Activated CD4-positive, alpha-beta T cell treated with anti-CD3 and anti-CD28 coated beads, Interleukin-2, amount 50 U/mL, for 16 hours (primary cell): ENCODE measurements at places on chromosomes 2 and 18.

GRCh38 chr2:37766106-37766505, 94.7 kb upstream of the CDC42EP3 start:
- DNase-seq, result no peak

DNA sequence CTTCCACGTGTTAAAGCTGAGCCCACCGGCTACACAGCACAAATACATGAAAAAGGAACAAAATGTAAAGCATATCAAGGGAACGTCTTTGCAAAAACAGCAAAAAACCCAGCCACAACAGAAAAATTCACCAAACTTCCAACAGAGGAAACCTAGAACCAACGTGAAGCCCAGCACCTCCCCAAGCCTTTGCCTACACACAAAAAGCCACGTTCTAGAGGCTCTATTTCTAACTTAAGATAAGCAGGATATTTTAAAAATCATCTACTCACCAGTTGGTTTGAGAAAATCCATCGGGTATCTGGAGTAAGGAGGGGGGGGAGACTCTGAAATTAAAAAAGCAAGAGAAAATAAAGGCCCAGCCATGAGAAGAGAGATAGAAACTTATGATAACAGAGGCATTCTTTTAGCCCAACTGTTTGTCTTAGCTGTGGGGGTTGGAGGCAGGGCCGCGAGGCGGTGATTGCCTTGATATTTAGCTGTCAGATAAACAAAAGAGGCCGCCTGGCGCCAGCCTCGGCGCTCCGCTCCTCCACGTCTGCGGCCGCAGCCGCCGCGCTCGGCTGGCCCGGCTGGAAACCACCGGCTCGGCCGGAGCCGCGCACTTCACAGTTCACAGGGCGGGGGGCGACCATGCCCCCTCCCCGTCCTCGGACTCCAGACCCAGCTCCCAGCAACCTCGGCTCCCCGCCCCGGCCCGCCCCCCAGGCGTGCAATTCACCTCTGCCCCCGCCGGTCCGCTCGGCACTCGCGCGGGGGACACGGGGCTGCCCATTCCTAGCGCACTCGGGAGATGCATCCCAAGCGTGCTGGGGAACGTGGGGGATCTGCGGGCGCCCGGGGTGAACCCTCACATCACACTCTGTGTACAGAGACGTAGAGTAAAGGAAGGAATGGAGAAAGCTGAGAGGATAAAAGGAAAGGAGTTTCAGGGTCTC, 2.4 kb downstream of the SMAD7 start:
- peak; percentile 37 for DNase-seq

DNA sequence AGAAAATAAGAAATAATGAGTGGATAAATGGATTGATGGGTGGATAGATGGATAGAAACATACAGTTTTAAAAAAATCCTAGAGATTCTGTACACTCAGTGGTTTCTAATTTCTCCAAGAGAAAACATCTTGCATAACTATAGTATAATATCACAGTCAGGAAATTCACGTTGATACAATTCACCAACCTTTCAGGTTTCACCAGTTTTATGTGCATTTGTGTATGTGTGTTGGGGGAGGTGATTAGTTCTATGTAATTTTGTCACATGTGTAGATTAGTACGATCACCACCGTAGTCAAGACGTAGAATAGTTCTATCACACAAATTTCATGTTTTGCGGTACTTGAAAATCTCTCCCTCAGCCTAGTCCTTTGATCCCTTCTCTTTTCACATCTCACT, 288.2 kb upstream of the LRATD1 start:
- DNase-seq, result no peak

DNA sequence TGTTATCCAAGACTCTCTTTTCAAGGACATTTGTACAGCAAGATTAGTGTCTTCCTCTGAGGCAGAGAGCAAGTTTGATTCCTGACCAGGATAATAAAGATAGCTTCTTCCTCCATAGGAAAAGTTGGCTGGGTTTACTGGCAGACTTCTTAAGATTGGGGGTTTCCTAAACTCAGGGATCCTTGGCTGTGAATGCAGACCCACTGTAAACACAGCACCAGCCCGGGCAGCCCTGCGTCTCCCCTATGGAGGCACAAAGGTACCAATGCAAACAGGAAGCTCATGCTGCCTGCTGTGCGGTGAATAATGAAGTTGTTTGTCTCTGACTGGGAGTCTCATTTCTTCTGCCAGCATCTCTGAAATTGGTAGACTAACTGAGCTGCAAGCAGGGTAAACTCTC, 96.2 kb upstream of the ARHGAP28 start:
- no peak for DNase-seq

DNA sequence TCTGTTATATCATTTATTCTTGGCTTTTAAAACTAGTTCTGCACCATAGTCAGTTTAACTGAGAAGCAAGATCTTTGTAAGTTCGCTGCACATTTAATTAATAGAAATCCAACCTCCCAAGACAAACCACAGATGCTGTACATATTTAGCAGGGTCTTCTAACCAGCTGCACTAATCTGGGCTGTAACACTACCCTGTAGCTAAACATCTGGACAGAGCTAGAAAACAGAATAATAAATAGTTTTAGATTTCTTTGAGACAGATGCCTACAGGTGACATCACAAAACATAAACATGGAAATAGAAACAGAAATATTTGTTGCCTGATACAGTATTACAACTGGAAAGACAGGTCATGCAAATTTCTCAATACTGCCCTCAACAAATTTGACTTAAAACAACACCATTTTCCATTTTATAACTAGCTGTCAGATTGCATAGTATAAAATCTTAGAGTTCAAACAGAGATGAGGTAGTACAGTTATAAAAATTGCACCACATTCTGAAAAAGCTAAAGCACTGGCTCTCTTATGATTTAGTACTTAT, 315.1 kb downstream of the NR4A2 start:
- DNase-seq, result no peak

GRCh38 chr18:57668021-57668420, 46.4 kb upstream of the NARS1 start:
- no peak for DNase-seq

GRCh38 chr2:238518172-238518820, 91.6 kb downstream of the ASB1 start:
- no peak for DNase-seq

DNA sequence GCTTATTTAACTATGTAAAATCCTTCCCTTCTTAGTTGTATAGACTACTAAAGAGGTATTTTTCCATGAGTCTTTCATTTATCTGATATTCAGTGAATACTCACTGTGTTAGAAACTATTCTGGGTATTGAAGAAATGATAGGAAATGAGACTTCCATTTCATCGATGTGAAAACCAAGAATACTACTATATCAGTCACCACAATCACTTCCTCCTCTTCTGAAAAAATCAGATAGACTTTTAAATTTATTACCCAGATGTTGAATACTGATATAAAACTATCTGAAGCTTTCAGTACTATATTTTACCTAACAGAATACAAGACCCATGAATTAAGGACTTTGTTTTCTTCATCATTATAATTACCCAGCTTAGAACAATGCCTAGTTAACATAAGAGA, 1801.1 kb upstream of the CELF4 start:
- DNase-seq, result no peak

GRCh38 chr18:73214970-73215369, 347.2 kb upstream of the NETO1 start:
- no peak for DNase-seq

GRCh38 chr18:48896875-48897511, 53.8 kb downstream of the SMAD7 start:
- no peak for DNase-seq

GRCh38 chr2:158667586-158667985, 127.5 kb upstream of the DAPL1 start:
- no peak for DNase-seq

DNA sequence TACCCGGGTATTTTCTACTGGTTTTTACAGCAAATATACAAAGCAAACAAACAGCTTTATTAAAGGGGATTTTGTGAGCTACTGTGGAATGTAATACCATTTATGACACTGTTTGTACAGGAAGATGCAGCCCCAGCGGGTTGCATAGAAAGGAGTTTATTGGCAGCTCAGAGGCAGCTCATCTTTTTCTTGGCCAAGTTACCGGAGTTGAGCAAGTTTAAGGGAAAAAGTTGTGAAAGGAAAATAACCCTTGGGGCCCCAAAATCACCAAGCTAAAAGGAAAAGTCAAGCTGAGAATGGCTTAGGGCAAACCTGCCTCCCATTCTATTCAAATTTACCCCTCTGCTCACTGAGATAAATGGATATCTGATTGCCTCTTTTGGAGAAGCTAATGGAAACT, 60.8 kb downstream of the MOB4 start:
- no peak for DNase-seq

- no peak for DNase-seq
Observed at GRCh38 chr2:20179755-20180594, 45.0 kb downstream of the SDC1 start.

GRCh38 chr2:218863021-218863520, 3.5 kb downstream of the WNT6 start:
- DNase-seq, result no peak

DNA sequence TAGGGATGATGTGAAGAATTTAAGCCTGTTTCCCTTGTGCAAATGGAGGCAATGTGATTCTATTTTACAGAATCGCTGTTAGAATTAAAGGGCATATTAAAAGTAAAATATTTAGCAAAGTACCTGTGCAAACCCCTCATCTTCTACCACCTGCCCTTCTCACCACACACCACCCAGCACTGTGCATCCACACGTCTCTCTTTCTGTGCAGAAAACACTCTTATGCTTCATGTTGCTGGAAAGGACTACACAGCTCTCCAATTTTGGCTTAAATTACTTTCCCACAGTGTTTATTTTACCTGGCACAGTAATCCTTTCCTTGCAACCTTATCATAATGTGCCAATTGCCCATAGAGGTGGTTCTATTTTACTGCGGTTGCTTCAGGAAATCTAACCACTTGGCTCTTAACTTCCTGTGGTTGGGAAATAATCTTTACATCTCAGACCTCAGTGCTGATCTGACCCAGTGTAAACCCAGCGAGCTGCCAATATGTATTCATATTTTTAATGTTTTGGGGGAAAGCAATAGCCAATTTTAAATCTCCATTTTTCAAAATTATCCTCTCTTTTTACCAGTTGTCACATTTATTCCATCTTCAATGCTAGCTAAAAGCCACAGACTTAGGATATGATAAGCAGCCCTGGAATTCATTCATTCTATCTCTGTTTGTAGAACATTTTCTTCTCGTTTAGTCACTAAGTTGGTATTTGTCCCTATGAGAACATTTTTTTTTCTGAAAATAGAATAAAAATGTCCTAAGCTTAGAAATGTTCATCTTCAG, 250.9 kb downstream of the DSEL start:
- DNase-seq, result peak; percentile 48

DNA sequence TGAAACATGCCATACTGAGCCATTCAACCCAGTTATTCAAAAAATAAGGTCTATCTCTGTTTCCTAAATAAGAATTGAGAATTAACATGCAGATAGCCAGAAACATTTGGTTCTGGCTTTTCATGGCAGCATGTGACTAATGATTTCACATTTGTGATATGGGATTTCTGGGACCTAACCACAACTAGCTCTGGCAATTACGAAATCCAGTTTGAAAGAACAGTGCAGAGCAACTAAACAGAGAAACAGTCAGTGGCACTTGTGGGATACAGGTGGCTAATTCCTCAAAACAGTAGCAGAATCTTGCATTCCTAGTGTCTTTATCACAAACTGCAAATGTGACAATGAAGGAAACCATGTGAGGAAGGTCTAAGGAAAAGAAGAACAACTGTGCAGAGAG, 637.8 kb upstream of the CHAC2 start:
- no peak for DNase-seq

DNA sequence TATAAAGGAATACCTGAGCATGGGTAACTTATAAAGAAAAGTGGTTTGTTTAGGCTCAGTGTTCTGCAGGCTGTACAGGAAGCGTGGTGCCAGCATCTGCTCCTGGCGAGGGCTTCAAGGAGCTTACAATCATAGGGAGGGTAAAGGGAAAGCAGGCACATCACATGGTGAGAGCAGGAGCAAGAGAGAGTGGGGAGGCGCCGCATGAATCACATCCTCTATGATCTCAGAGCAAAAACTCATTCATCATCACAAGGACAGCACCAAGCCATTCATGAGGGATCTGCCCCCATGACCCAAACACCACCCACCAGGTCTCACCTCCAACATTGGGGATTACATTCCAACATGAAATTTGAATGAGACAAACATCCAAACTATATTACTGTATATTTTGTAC, 32.5 kb downstream of the R3HDM1 start:
- peak; percentile 5 for DNase-seq

DNA sequence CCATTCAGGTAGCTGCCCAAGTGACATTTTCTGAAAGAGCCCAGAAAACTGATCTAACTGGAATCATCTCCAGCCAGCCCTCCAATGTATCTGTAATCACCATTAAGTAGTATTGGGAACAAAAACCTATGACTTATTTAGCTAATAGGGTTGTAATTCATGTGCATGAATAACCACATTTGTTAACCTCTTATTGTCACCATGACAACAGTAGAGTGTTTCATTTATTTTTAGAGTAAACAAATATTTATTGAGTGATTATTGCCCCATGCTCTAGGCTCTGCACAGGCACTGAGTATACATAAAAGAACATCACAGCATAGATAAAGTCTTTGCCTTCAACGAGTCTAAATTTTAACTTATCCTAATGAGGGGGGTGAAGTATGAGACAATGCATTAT, 265.4 kb upstream of the UBE2E3 start:
- no peak for DNase-seq

DNA sequence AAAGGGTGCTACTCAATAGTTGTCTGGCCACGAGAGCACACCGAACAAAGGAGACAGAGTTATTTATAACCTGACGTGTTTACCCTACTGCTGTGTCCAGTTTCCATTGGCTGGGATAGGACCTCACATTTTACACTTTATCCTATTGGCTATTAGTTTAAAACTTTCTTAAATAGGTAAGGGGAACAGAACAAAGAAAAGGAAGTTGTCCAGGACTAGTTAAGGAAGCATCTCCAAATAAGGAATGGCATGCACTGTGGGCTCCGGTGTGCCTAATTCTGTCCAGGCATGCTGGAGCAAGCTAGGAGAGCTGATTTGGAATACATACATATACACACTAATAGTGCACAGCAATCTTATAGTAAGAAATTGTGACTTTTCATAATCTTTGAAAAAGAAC, 72.2 kb downstream of the CAB39 start:
- no peak for DNase-seq

GRCh38 chr2:33247365-33247764, 229.1 kb upstream of the RASGRP3 start:
- no peak for DNase-seq

GRCh38 chr2:133504566-133505505, 63.4 kb downstream of the NCKAP5 start:
- DNase-seq, result no peak

GRCh38 chr2:188853307-188853706, 120.9 kb upstream of the COL3A1 start:
- no peak for DNase-seq
